ENCODE measurements at places on chromosomes 2 and 18.

GRCh38 chr2:101346909-101347308 lies 38.4 kb upstream of the RNF149 start:
- no peak for DNase-seq

- no peak for DNase-seq
Measured at GRCh38 chr2:221372159-221372884, 199.8 kb downstream of the EPHA4 start.

- DNase-seq = peak; percentile 63
Measured at GRCh38 chr2:237674731-237675276, 47.4 kb downstream of the LRRFIP1 start.

GRCh38 chr18:39788383-39788782 lies 2166.7 kb upstream of the PIK3C3 start:
- DNase-seq = no peak

- DNase-seq = no peak
Measured at GRCh38 chr2:208466151-208466919, 59.7 kb downstream of the PTH2R start.

- DNase-seq = no peak
Measured at GRCh38 chr18:75253784-75254183, 43.2 kb downstream of the TSHZ1 start.

DNA sequence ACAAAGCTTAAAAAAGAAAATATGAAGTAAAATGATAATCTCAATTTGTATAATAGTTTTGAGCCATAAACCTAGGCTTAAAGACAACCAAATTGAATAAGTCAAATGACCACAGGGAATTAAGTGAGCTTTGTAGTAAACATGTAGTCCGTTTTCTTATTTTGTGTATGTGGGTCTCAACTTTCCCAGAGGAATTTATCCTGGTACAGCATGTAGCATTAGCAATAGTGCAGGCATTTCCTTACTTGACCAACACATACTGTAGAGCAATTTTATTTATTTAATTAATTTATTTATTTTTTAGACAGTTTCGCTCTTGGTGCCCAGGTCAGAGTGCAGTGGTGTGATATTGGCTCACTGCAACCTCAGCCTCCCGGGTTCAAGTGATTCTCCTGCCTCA lies 37.5 kb upstream of the MTCL1 start:
- no peak for DNase-seq

DNA sequence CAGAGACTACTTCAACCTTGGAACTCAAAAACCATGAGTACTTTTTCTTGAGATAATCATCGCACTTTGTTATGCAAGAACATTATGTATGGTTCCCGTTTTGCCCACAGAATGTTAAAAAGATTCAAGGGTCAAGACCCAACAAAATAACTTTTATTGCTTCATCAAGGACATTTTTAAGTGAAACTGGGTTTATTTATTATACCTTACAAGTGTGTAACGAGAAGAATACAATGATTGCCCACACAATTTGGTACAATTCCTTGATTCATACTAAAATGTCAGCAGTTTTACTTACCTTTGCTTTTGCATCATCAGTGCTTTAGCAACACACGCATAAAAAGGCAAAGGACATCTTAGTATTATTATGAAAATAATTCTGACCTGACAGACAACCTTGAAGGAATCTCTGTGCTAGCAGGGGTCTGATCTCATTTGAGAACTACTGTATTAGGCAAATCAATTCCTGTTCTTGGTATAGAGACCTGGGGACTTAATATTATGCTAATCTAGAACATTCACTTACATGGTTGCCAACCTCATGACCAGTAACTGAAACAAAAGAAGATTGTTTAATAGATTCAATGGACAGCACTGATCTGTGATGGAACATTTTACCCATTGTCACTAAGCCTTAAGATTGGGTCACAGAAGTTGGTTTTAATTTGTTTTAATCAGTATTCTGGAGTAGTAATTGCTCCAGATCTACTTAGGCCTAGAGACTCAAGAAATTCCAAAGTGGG lies 16.2 kb downstream of the CCDC88A start:
- no peak for DNase-seq

GRCh38 chr2:67842375-67842959 lies 220.3 kb downstream of the C1D start:
- no peak for DNase-seq

DNA sequence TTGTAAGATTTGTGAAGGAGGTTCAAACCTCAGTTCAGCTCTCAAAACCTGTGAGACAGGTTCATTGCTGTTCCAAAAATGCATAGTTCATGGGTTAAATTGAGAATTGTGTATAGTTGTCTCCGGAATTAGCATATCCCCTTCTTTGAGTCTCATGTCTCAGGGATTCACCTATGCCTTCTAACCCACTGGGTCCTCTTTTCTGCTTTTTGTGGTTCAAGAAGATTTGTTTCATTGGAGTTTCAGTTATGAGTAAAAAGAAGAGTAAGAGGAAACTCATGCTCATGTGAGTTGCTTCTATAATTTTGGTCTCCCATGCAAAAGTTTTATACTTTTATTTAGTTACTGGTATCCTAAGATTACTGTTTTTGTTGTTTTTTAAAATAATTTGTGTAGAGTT lies 1219.8 kb upstream of the ZEB2 start:
- no peak for DNase-seq

GRCh38 chr2:145412155-145412554 lies 892.2 kb upstream of the ZEB2 start:
- DNase-seq = no peak

- no peak for DNase-seq
Measured at GRCh38 chr2:191835539-191836350, 11.1 kb downstream of the CAVIN2 start.

- DNase-seq = no peak
Measured at GRCh38 chr2:71462641-71463341, 9.4 kb downstream of the DYSF start.

GRCh38 chr2:206462240-206462854 lies 19.0 kb downstream of the ADAM23 start:
- DNase-seq = no peak

GRCh38 chr2:48727560-48727959 lies 28.0 kb downstream of the LHCGR start:
- DNase-seq = no peak

- DNase-seq = no peak
Measured at GRCh38 chr2:41510108-41510507, 537.7 kb upstream of the PKDCC start.

- DNase-seq = no peak
Measured at GRCh38 chr2:55137024-55137958, 87.0 kb upstream of the RTN4 start.

GRCh38 chr2:24926602-24927252 lies 6.7 kb upstream of the ADCY3 start:
- peak; percentile 42 for DNase-seq

DNA sequence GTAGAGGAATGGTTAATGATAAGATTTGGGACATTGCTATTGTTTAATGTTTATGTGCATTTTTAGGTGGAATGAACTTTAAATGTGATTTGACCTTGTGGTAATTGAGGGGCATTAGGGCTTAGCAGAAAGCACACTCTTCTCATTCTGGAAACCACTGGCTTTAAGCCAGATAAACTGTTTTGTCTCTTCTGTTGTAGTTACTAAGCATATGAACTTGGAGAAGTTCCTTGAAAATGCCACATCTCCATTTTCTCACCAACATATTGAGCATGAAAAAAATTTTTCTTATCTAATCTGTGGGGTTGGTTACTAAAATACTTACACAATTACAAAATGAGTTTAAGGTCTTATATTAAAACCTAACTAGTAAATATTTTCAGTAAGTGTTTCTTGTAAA lies 70.8 kb upstream of the FSHR start:
- DNase-seq = no peak

DNA sequence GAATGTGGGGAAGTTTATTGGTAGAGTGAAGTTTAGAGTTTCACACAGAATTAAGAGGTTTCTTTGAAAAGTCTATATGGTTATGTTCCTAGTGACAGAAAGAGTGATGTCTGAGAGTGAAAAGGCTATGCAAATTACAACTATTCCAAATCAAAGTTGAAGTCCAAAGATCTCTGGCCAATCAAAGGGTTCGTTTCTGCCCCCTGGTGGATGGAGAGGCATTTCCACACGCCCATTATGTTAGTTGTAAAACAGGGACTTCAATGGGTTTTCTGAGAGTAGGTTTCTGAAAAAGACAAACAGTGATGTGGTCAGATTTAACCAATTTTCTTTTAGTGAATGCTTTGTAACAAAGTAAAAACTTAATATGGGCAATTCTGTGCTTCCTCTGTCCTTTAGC lies 441.5 kb upstream of the POU3F3 start:
- no peak for DNase-seq

DNA sequence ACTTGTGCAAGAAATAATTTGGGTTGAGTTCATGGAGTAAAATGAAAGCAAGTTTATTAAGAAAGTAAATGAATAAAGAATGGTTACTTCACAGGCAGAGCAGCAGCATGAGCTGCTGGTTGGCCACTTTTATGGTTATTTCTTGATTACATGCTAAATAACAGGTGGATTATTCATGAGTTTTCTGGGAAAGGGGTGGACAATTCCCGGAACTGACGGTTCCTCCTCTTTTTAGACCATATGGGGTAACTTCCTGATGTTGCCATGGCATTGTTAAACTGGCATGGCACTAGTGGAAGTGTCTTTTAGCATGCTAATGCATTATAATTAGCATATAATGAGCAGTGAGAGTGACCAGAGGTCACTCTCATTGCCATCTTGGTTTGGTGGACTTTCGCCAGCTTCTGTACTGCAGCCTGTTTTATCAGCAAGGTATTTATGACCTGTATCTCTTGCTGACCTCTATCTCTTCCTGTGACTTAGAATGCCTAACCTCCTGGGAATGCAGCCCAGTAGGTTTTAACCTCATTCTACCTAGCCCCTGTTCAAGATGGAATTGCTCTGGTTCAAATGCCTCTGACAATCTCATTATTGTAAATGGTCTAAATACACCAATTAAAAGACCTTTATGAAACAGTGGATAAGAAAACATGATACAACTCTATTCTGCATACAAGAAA lies 114.1 kb upstream of the FIGN start:
- DNase-seq = no peak

DNA sequence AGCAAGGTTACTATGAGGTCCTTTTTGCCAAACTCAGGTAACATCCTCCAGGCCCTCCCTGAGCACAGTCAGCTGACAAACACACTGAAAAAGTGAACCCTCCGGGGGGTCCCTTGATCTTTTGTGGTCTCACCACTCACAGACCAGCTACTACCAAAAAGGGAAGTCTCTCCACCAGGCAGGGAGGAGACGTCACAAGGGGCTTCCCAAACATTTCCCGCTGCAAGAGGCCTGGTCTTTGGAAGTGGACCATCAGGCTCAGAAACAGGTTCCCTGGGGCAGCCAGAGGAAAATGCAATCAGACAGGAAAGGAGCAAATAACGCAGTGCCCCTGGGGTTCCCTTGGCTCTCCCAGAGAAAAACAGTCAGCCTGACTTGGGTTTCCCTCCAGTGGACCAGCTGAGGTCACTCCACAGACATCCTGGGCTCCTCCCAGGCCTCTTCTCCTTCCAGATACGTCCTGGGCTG lies 38.7 kb upstream of the POMC start:
- no peak for DNase-seq

DNA sequence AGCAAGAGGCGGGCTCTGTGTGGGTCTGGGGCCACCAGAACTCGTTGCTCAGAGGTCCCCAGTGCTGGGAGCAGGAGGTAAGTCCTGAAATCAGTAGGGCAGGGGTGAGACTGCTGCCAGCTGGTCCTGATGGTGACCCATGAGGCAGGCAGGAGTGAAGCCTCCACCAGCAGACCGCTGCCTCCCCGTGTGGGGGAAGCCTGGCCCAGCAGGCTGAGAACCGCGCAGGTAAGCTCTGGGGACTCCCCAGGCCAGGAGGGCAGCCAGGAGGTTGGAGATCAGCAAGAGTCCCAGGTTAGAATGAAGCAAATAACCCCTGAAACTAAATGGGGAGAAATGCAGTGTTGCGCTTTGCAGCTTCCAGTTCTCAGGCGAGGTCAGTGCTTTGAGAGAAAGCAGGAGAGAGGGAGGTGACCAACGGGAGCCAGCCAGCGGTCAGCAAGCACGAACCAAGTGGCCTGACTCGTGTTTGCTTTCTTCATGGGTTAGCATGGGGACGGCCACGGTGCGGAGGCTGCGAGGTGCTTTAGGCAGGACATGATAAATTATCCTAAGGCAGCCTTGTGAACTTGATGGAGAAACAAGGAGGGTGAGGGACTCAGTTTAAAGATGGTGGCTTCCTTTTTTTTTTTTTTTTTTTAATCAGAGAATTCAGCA lies 26.2 kb downstream of the INHBB start:
- no peak for DNase-seq

DNA sequence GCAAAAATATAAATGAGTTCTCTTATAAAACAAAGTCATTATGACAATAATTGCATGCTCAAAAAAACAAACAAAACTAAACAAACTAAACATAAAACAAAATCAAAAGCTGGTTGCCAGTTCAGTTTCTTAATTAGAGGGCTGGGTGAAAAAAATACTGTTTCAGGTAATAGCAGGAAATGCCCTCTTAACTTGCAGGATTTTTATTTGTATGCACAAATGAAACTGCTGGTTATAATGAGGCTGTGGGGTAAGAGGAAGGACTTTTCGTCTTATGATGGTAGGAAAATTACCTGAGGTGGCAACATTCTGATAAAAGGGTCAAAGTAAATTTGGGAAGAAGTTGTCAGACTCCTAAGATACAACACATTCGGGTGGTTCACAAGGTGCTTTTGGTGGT lies 21.5 kb upstream of the CDKL4 start:
- no peak for DNase-seq

GRCh38 chr18:8703092-8703709 lies 2.2 kb upstream of the MTCL1 start:
- no peak for DNase-seq

- DNase-seq = no peak
Measured at GRCh38 chr18:44341759-44342158, 338.9 kb upstream of the SETBP1 start.

DNA sequence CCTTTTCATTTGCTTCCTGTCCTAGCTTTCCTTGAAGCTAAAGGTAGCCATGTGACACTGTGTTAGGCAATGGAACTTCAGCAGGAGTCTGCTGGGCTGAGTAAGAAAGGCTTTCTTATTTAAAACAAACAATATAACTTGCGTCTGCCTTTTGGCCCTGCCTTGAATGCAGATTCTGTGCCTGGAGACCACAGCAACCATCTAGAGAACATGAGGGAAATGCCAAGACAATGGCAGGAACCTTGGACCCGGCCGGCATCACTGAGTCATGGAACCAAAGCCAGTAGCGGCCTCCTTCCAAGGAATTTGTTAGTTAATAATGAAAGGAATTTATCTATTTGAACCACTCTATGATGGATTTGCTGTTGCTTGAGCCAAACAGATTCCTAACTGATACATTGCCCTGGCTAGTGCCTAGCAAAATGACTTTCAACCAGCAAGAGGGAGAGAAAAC lies 207.5 kb upstream of the EPHA4 start:
- no peak for DNase-seq

DNA sequence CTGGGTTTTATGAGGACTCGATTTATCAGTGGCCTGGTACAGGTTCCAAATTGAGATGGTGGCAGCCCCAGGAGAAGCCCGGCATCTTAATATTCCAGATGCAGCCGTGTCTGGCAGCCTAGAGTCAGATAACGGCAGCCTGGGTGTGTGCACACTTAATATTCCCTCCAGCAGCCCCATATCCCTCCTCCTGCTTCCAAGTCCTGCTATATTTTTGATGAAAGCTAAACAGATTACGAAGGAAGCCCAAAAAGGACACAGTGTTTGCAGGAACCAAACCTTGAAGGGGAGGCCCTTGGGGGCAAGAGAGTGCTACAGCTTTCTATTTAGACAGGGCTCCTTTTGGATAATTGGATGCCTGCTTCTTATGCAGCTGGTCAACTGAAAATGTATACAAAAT lies 25.1 kb upstream of the ALK start:
- DNase-seq = no peak

GRCh38 chr18:6150430-6150829 lies 255.1 kb upstream of the TMEM200C start:
- DNase-seq = no peak

- peak; percentile 34 for DNase-seq
Measured at GRCh38 chr2:190781604-190782198, 98.9 kb upstream of the GLS start.

Data from activated T-cell treated with anti-CD3 and anti-CD28 coated beads for 48 hours (primary cell).